ENCODE measurements at places on chromosomes 6 and 20.

DNA sequence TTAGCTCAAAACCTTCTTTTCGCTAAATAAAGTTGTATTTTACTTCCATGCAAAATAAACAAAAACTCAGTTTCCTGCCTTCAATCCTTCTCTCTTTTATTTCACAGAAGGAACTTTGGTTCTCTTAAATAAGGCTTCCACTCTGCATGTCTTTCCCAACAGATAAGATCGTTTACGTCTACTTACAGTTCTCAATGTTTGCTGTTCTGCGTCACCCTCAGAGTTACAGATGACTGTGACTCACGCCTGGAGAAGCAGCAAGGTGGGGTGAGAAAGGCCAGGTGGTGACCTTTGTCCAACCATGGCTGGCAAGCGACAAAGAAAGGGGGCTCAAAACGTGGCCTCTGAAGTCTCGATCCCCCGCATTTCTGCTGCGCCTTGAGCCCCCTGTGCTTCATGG, 51.4 kb upstream of the RPS6KA2 start:
- no peak for DNase-seq

- peak; percentile 28 for DNase-seq
Measured at GRCh38 chr6:6749702-6750491, 161.4 kb downstream of the LY86 start.

- DNase-seq = no peak
Measured at GRCh38 chr20:41783423-41784208, 165.4 kb upstream of the CHD6 start.

- no peak for DNase-seq
Measured at GRCh38 chr6:15510121-15510520, 152.7 kb downstream of the DTNBP1 start.

DNA sequence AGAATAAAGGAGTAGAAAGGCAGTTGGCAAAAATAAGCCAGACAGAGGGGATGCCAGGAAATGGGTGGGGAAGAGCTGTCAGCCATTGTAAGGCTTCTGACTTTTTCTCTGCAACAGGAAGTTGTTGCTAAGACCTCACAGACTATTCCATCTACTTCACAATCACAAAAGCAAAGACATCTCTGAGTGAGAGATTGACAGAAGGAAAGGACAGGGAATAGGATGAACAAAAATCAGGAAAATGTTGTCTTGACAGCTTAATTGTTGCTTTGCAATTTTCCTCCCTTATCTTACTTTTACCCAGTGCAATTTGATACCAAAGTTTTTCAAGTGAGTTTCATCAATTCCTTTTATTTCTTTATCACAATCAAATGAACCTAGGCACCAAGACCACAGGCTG, 291.2 kb downstream of the CBLN4 start:
- DNase-seq = no peak

- no peak for DNase-seq
Measured at GRCh38 chr20:62449951-62450691, 22.8 kb upstream of the RBBP8NL start.

- DNase-seq = no peak
Measured at GRCh38 chr6:3769610-3770009, 18.1 kb upstream of the PXDC1 start.

- no peak for DNase-seq
Measured at GRCh38 chr6:152394303-152394702, 242.9 kb downstream of the SYNE1 start.

DNA sequence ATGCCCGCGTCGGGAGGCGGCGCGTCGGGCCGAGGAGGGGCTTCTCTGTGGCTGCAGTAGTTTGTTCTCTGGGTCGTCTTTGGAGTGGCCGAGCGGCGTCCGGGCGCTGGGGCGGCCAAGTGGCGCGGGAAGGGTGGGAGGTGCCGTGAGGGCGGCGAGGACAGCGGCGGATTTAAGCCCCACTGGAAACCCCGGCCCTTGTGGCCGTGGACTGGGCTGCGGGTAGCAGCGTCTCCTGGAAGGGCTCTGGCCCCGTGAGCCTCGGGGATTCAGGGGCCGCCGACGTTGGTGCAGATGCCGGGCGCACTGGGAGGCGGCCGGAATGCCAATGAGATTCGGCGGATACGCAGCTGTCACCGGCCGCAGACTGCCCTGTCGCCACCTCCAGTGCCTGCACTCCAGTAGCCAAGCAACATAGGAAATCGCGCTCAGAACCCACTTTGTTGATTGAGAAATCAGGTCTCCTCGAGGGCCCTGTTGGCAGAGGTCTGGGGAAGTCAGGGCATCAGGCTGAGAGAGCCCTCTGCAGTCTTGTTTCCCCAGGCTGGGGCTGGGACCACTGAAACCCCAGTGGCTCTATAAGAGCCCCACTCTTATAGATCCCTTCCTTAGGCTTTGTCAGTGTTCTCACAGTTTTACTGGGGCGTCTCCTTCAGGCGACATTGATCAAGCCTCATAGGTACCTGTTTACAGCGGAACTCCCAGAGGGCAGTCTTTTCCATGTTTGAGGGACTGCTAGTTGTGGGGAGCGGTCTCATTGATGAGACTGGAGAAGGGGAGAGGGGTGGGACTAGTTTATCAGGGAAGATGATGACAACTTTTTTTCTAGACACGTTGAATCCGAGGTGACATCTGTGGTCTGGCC, 642 bp downstream of the GZF1 start:
- DNase-seq = peak; percentile 35
